Large intestine (tissue), 12 donors: ENCODE measurements at places on chromosomes 7 and 10.

GRCh38 chr7:137953043-137953664 lies 48.7 kb downstream of the CREB3L2 start:
- H3K36me3 ChIP-seq: peaks cover 5% of the 10 kb centered on the region
- peak overlapping the region; percentile 95 for H3K27ac ChIP-seq
- no peak for DNase-seq
- H3K4me3 ChIP-seq: no peak overlapping the region
- peaks cover 58% of the 10 kb centered on the region for H3K4me1 ChIP-seq

GRCh38 chr10:14200698-14201544 lies 129.8 kb downstream of the FRMD4A start:
- DNase-seq: no peak
- H3K27ac ChIP-seq: no peak overlapping the region
- no peaks in the 10 kb centered on the region for H3K4me1 ChIP-seq
- no peaks in the 10 kb centered on the region for H3K36me3 ChIP-seq
- no peak overlapping the region for H3K4me3 ChIP-seq

- H3K36me3 ChIP-seq: no peaks in the 10 kb centered on the region
- peaks cover 3% of the 10 kb centered on the region for H3K27me3 ChIP-seq
- no peak overlapping the region for H3K27ac ChIP-seq
- H3K4me3 ChIP-seq: no peak overlapping the region
- H3K4me1 ChIP-seq: no peaks in the 10 kb centered on the region
- no peak for DNase-seq
Observed at GRCh38 chr7:127417346-127417745, 24.8 kb upstream of the ZNF800 start.

DNA sequence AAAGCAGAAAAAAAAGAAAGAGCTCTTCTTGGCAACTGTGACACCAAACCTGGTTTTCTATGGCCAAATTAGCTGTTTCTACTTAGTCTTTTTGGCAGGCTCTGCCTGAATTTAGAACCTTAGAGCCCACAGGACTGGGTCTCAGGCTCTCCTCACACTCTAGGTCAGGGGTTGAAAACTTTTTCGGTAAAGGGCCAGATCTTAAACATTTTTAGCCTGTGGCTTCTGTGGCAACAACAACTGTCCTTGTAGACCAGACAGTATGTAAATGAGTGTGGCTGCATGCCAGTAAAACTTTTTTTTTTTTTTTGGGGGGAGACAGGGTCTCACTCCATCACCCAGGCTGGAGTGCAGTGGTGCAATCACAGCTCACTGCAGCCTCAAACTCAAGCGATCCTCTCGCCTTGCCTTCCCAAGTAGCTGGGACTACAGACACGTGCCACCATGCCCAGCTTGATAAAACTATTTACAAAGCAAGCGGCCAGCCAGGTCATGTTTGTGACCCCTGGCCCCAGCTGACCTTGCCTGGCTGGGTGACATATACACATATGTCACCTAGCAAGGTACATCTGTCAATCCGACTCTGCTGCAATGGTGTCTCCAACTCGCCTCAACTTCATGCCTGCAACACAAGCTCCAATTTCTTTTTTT lies 17.4 kb downstream of the KPNA7 start:
- no peaks in the 10 kb centered on the region for H3K27me3 ChIP-seq
- H3K4me1 ChIP-seq: no peaks in the 10 kb centered on the region
- no peak overlapping the region for H3K4me3 ChIP-seq
- H3K36me3 ChIP-seq: no peaks in the 10 kb centered on the region
- DNase-seq: no peak
- no peak overlapping the region for H3K27ac ChIP-seq

DNA sequence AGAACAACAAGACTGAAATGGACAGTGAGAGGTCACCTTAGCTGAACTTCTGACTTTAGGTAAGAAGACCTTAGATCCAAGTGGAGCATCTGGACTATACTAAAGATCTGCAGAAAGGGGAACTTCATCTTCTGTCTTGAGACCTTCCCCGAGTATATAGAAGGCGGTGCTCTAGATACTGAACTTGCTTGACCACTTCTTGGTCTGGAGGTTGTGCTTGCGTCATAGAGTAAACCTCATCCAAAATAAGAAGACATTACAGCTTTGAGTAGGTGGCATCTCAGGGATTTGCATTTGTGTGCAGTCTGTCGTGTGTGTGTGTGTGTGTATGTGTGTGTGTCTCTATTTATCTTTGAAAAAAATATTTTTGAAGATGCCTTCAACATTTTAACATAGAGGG lies 157.5 kb downstream of the CHN2 start:
- no peak overlapping the region for H3K27ac ChIP-seq
- H3K27me3 ChIP-seq: no peaks in the 10 kb centered on the region
- no peaks in the 10 kb centered on the region for H3K4me1 ChIP-seq
- no peaks in the 10 kb centered on the region for H3K36me3 ChIP-seq
- DNase-seq: no peak

DNA sequence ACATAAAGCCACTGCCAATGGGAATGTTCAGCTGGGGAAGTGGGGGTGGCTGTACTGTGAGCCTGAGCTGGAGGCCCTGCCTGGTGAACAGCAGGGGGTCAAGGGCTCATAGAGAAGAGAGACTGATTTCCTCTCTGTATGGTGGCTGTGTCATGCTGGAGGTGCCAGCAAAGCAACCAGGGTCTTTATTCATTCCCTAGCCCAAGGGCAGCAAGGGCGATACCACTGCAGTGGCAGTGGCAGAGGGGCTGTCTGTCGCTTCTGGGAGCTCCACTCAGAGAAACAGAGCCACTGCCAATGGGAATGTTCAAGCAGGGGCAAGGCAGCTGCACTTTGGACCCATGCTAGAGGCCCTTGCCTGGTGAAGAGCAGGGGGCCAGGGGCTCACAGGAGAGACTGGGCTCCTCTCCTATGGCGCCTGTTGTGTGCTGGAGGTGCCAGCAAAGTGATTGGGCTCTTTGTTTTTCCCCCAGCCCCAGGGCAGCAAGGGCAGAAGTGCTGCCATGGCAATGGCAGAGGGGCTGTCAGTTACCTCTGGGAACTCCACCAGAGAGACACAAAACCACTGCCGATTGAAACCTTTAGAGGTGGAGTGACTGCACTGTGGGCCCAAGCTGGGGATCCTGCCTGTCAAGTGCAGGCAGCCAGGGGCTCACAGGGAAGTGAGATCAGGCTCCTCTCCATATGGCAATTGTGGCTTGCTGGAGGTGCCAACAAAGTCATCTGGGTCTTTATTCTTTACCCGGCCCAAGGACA lies 545.1 kb downstream of the SH2D4B start:
- H3K27me3 ChIP-seq: no peaks in the 10 kb centered on the region
- no peak overlapping the region for H3K27ac ChIP-seq
- no peak overlapping the region for H3K4me3 ChIP-seq
- no peak for DNase-seq

GRCh38 chr7:95526128-95526738 lies 40.5 kb downstream of the ASB4 start:
- H3K27me3 ChIP-seq: no peaks in the 10 kb centered on the region
- no peaks in the 10 kb centered on the region for H3K36me3 ChIP-seq
- H3K27ac ChIP-seq: no peak overlapping the region
- no peaks in the 10 kb centered on the region for H3K4me1 ChIP-seq
- no peak for DNase-seq
- H3K4me3 ChIP-seq: no peak overlapping the region

- H3K4me3 ChIP-seq: no peak overlapping the region
- no peak for DNase-seq
- peaks cover 6% of the 10 kb centered on the region for H3K4me1 ChIP-seq
- H3K27ac ChIP-seq: no peak overlapping the region
Observed at GRCh38 chr10:124543971-124544370, 82.3 kb downstream of the LHPP start.

DNA sequence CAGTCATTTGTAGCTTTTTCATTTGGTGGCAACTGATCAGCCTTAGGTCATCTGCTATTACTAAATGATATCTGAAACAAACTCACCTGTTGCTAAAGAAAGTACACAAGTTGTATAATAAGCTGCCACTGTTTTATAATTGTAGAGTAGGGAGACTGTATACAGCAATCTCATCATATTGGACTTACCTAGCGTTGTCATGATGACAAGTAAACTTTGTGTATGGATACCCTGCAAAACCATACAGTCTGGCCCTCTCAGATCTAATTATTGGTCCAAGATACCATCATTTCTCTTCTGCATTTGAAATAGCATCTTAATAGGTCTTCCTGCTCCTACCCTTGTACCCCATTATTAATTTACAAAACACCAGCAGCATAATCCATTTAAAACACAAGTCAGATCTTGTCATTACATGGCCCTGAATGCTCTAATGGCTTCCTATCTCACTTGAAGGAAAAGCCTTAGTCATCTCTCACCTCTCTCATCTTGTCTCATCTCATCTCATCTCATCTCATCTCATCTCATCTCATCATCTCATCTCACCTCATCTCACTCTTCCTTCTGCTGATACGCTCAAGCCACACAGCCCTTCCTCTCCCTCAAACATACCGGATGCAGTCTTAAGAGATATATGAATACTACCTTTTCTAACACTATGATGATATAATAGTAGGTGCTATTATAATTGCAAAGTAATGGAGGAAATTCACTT lies 540.6 kb downstream of the MDFIC start:
- no peaks in the 10 kb centered on the region for H3K27me3 ChIP-seq
- H3K27ac ChIP-seq: no peak overlapping the region
- DNase-seq: no peak

DNA sequence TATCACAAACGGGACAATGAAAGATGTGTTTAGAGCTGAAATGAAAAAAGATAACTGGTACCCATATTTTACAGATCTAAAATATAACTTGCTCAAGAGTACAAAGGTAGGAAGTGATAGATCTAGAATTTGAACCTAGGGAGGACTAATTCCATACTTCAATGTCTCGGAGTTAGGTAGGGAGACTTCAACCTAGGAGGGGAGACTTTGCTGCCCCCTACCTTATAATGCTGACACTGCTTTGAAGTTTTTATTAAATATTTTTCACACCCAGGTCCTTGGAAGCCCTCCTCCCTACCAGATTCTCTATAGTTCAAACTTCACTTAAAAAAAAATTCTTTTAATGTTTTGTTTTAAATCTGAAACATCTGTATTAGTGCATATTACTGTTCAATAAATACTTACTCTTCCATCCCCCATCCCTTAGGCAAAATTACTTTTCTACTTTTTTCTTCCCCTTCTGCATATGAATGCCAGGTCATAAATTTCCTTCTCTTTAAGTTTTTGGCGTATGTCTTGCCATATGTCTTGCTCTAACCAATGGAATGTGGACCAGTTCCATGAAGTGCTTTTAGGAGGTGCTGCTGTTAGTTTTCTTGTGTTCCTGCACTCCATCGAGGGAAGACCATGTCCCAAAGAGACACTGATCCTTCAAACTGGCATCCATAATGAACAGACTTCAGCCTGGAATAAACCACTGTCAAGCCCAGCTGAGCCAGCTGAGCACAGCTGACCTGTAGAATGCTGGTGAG lies 57.8 kb downstream of the MICU1 start:
- no peak overlapping the region for H3K4me3 ChIP-seq
- no peaks in the 10 kb centered on the region for H3K27me3 ChIP-seq
- H3K27ac ChIP-seq: no peak overlapping the region
- no peaks in the 10 kb centered on the region for H3K4me1 ChIP-seq
